ENCODE measurements at places on chromosomes 5 and 9. TPM values are rescaled to one million over a fixed set of nuclear protein-coding genes. Genes with fewer than 3 reads are reported as not detected.

SLC34A3 gene
- 0.07 TPM for total RNA-seq

FGF10 gene
- not detected for total RNA-seq

HAVCR2 gene
- 0.38 TPM for total RNA-seq

C5orf52 gene
- total RNA-seq = not detected

CER1 gene
- total RNA-seq = not detected

PHF2 gene
- total RNA-seq = 18.3 TPM

MARCOL gene
- total RNA-seq = not detected

ARID3C gene
- 0.10 TPM for total RNA-seq

PKD2L2 gene
- total RNA-seq = not detected

OLFML2A gene
- 25.3 TPM for total RNA-seq

CTXN3 gene
- total RNA-seq = not detected

SCGB3A1 gene
- not detected for total RNA-seq

ADRA1B gene
- 8.1 TPM for total RNA-seq

GABRP gene
- not detected for total RNA-seq

CAMK2A gene
- total RNA-seq = 1.4 TPM

IFNB1 gene
- total RNA-seq = not detected

HBEGF gene
- total RNA-seq = 10.4 TPM

FBXL7 gene
- 1.6 TPM for total RNA-seq

PCDHB4 gene
- total RNA-seq = 0.03 TPM

PRRX2 gene
- 5.2 TPM for total RNA-seq

PCDHB6 gene
- 1.1 TPM for total RNA-seq

IL3 gene
- not detected for total RNA-seq

SPACA9 gene
- total RNA-seq = 3.8 TPM

SUSD3 gene
- 0.79 TPM for total RNA-seq

RORB gene
- not detected for total RNA-seq

PDE8B gene
- 1.3 TPM for total RNA-seq

VCAN gene
- total RNA-seq = 14.1 TPM
